Motor neuron (in vitro differentiated cells): ENCODE measurements at places on chromosomes 7 and 10. TPM values are rescaled to one million over a fixed set of nuclear protein-coding genes. Genes with fewer than 3 reads are reported as not detected.

CALML3 gene
- total RNA-seq: 0.13 and 0.14 TPM in 2 replicates

MKRN1 gene
- 75.7 and 76.8 TPM in 2 replicates for total RNA-seq

VENTX gene
- 0.10 TPM in 1 of 2 replicates, not detected in the other for total RNA-seq

MUC3A gene
- 0.15 TPM in 1 of 2 replicates, not detected in the other for total RNA-seq

TLX1 gene
- total RNA-seq: 1.0 TPM in 1 of 2 replicates, not detected in the other

SAMD9L gene
- 0.28 and 0.29 TPM in 2 replicates for total RNA-seq

SRRM3 gene
- total RNA-seq: 16.1 and 17.0 TPM in 2 replicates

UNCX gene
- not detected in 2 replicates for total RNA-seq

GPNMB gene
- total RNA-seq: 2.0 and 2.1 TPM in 2 replicates

MYH16 gene
- total RNA-seq: not detected in 2 replicates

UCMA gene
- not detected in 2 replicates for total RNA-seq

MAT1A gene
- 0.14 and 0.52 TPM in 2 replicates for total RNA-seq

FKBP14 gene
- 24.2 and 28.2 TPM in 2 replicates for total RNA-seq

CYP3A4 gene
- total RNA-seq: 0.15 TPM in 1 of 2 replicates, not detected in the other

CLCN1 gene
- not detected in 2 replicates for total RNA-seq

MMP21 gene
- total RNA-seq: not detected in 2 replicates

SPRN gene
- 2.8 and 3.3 TPM in 2 replicates for total RNA-seq
